ENCODE measurements at places on chromosomes 2 and 18. TPM values are rescaled to one million over a fixed set of nuclear protein-coding genes. Genes with fewer than 3 reads are reported as not detected.

IL37 gene
- not detected for total RNA-seq

EHD3 gene
- total RNA-seq, result 11.8 TPM

DNA sequence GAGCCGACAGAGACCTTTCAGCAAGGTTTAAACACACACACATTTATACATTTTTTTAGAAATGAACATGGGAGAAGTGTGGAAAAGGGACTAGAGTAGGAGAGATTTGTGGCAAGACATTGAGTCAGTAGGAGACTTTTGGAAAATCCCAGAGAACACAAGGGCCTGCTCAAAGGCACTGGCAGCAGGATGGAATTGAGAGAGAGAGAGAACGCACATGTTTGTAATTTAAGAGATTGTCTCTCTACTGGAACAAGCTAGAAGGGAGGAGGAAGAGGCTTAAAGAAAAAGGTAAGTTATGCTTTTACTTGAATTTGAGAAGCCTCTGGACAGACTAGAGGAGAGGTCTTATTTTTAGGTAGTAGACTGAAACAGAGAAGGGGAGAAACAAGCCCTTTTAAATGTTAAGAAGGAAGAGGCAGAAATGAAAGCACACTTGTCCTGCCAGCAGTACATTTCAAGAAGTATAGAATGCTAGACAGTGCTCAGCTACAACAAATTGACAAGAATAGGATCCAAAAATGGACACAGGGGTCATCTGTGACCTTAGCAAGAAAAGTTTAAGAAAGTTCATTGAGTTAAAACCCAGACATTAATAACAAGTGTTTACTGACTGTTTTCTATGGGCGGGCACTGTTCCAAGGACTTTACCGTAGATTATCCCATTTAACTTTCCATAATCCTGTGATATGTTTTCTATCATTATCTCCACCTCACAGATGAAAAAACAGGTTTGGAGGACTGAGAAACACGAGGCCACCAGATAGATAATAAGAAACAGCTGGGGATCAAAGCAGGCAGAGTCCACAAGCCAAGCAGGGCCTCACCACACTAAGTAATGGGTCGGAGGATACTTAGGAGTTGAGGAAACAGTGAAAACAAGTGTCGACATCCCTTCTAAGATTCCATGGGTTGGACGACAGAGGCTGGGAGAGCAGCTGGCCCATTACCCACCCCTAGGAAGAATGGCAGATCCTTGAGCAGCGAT, 306.5 kb upstream of the NRP2 start:
- no peak for DNase-seq

GRCh38 chr2:168939918-168940317, 38.8 kb downstream of the G6PC2 start:
- DNase-seq, result no peak

DNA sequence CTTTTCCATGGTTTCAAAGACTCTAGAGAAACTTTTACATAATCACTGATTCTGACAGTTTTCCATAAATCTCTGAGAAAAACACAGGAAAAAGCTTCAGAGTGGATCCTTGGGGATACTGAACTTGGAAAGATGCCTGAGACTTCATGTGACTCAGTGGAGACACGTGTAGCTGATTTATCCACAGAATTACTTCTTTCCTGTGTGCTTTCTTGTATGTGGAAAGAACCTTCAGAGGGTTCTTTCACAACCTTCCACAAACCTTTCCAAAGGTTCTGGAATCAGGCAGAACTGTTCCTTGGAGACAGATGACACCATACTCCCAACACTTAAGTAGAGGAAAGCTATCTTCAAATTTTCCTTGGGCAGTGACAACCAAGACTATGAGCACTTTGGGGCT, 207.2 kb downstream of the RND3 start:
- DNase-seq, result no peak

DNA sequence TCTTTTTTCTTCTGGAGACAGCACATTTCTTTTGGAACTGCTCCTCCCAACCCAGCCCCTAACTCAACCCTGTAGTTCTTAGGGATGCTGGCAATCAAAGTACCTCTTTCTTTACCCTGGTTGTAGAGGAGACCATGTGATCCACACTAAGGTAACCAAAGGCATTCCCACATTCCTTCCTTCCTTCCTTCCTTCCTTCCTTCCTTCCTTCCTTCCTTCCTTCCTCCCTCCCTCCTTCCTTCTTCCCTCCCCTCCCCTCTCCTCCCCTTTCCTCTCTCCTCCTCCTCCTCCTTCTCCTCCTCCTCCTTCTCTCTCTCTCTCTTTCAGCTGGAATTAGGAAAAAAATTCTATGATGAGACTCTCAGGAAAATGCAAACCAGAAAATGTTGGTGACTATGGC, 13.8 kb upstream of the RAPH1 start:
- DNase-seq, result no peak

- DNase-seq, result no peak
Measured at GRCh38 chr2:1978706-1979105, 234.4 kb upstream of the PXDN start.

GRCh38 chr2:55865096-55865835, 58.3 kb downstream of the EFEMP1 start:
- DNase-seq, result no peak

GRCh38 chr2:224987733-224988132, 54.5 kb downstream of the DOCK10 start:
- DNase-seq, result no peak

DNA sequence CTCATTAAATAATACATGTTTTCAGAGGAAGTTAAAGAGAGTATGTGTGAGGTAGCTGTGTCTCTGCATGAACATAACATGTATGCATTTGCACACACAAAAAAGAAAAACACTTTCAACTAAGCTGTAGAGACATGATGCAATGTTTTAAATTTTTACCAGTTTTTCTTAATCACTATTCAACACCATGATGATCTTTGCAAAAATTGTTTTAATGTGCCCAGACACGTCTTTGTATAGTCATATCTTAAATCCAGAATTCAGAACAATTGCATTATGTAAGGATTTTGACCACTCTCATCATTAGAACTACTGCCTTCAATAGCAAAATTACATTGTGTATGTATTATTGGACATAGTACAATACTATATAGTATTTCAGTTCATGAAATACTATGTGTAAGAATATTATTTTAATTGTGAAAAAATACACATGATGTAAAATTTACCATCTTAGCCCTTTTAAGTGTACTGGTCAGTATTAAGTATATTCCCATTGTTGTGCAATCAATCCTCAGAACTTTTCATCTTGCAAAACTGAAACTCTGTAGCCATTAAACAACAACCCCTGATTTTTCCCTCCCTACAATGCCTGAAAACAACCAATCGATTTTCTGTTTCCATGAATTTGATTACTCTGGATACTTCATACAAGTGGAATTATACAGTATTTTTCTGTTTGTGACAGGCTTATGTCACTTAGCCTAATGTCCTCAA, 104.5 kb upstream of the ACVR2A start:
- no peak for DNase-seq

- DNase-seq, result no peak
Measured at GRCh38 chr2:193583638-193584400, 1389.1 kb upstream of the TMEFF2 start.
